ENCODE measurements at places on chromosomes 6 and 20. TPM values are rescaled to one million over a fixed set of nuclear protein-coding genes. Genes with fewer than 3 reads are reported as not detected.

The RXRB gene
- total RNA-seq, result 37.3 TPM

The SEC63 gene
- total RNA-seq, result 21.8 TPM

DNA sequence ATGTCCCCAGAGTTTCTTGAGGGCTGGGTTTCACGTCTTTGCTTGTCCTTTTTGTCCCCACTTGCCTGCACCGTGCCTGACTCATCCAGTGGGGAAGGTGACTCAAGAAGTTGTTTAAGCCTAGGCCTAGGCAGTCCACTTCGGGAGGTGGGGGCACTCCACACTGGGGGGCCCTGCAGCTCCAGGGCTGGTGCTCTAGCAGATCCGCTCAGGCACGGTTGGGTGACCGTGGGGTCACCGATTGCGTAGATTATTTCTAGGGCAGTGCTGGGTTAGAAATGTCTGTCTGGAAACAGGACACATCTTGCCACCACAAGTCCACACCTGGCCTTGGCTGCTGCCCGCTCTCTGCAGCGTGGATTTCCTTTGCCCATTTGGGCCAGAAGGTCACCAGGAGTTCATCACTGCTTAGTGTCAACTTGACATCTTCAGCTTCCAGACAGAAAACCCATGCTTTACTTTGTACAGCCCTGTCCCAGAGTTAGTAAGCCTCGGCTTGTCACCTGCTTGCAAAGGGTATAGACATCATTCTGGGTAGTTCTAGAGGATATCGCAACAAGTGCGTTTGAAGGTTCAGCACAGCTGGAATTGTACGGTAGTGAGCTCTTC is 13.6 kb upstream of the C20orf144 start:
- no peak for DNase-seq
- H3K27me3 ChIP-seq, result no peaks in the 10 kb centered on the region
- peaks cover 23% of the 10 kb centered on the region for H3K36me3 ChIP-seq
- peaks cover 28% of the 10 kb centered on the region for H3K4me1 ChIP-seq
- peak overlapping the region; percentile 23 for H3K27ac ChIP-seq

DNA sequence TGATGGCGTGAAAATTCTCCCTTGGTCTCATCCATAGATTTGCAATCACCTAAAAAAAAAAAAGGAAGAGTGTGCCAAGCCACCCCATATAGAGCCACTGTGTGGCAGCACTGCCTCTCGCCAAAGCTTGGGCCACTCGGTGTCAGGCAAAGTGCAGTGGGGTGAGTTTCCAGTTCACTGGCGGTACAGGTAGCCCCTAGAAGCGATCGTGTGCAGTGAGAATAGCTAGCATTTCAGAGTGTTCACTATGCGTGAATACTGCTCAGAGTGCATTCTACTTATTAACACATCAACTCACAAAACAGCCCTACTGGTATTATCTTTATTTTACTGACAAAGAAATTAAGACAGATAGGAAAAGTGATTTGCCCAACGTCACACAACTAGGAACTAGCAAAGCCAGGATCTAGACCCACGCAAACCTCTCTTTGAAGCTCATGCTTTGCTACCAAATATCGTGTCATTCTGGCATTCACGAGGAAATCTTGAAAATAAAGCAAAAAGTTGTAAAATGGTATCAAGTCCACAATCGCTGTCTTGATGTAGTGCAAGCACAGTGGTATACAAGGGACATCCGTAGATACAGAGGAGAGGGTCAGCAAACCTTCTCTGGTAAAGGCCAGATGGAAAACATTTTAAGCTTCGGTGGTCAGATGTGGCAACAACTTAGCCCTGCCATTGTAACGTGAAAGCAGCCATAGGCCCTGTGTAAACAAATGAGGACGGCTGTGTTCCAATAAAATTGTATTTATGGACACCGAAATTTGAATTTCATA is 10.4 kb upstream of the GCNT2 start:
- H3K4me1 ChIP-seq, result no peaks in the 10 kb centered on the region
- DNase-seq, result peak; percentile 38
- no peaks in the 10 kb centered on the region for H3K27me3 ChIP-seq
- no peaks in the 10 kb centered on the region for H3K36me3 ChIP-seq
- H3K27ac ChIP-seq, result peak overlapping the region; percentile 76
- H3K4me3 ChIP-seq, result peak overlapping the region; percentile 19

DNA sequence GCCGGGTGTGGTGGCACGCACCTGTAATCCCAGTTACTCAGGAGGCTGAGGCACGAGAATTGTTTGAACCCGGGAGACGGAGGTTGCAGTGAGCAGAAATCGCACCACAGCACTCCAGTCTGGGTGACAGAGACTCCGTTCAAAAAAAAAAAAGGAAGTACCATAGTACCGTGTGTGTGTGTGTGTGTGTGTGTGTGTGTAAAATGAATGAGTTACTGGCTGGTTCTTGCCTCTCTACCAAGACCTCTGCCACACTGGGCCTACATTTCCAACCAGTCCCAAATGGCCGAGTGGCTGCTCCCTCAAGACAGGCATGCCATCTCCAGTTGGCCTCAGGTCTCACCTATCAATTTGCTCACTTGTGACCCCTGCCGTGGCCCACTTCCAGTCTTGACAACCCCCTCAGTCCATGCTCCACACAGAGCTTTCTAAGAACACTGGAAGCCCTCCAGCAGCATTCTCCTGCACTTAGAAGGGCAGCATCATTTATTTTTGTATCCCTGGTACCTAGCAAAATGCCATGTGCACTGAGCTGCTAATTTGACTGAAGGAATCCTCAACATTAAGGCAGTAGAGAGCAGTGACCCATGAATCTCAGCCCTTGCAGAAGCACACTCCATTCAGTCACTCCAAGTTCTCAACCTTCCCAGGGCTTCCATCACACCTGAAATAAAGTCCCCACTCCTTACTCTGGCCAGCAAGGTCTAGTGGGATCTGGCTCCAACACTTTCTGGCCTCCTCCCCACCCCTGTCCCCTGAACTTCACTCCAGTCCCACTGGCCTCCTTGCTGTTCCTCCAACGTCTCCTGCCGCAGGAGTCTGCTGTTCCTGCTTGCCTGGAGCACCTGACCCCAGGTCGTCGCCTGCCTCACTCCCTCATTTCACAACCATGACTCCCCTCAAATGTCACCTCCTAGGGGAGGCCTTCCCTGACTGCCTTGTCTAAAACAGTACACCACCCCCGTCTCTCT is 29.9 kb downstream of the COX4I2 start:
- no peaks in the 10 kb centered on the region for H3K27me3 ChIP-seq
- peak overlapping the region; percentile 94 for H3K27ac ChIP-seq
- peaks cover 29% of the 10 kb centered on the region for H3K36me3 ChIP-seq
- H3K4me1 ChIP-seq, result peaks cover 68% of the 10 kb centered on the region
- no peak overlapping the region for H3K4me3 ChIP-seq

DNA sequence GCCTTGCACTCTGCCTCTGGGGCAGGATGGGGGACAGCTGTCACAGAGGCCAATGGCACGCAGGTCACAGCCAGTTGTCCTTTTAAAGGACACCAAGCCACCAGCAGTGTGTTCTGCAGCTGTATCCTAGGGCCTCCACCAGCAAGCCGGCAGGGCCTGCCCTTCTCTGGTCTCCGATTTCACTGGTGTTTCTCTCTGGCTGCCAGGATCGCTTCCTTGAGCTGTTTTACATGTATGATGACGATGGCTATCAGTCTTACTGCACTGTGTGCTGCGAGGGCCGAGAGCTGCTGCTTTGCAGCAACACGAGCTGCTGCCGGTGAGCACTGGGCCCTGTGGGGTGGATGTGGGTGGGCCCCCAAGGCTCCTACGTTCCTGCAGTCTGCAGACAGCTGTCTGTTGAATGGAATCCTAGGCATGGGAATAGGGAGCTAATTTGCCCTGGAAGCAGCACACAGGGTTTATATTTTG is 22.7 kb upstream of the MAPRE1 start:
- no peaks in the 10 kb centered on the region for H3K36me3 ChIP-seq
- H3K27ac ChIP-seq, result no peak overlapping the region
- no peaks in the 10 kb centered on the region for H3K4me1 ChIP-seq
- no peak for DNase-seq
- H3K4me3 ChIP-seq, result no peak overlapping the region
- H3K27me3 ChIP-seq, result no peaks in the 10 kb centered on the region

GRCh38 chr20:10501402-10501801 is 66.3 kb downstream of the SLX4IP start:
- H3K4me1 ChIP-seq, result peaks cover 19% of the 10 kb centered on the region
- no peak for DNase-seq
- no peaks in the 10 kb centered on the region for H3K27me3 ChIP-seq
- H3K4me3 ChIP-seq, result no peak overlapping the region
